ENCODE measurements at places on chromosomes 4 and X. TPM values are rescaled to one million over a fixed set of nuclear protein-coding genes. Genes with fewer than 3 reads are reported as not detected.

GRCh38 chrX:64394874-64395567, at the start of gene MTMR8:
TSS of gene MTMR8 (minus strand) at chrX:64395452. CDS start at chrX:64395363, 89 bp downstream.
- H3K27me3 ChIP-seq: no peaks in the 10 kb centered on the region
- no peaks in the 10 kb centered on the region for H3K4me1 ChIP-seq
- peak; percentile 61 for DNase-seq
- H3K4me3 ChIP-seq: peak within 1 kb of the TSS; percentile 64

GRCh38 chrX:111719426-111720210, 38.6 kb downstream of the ALG13 start:
- no peak overlapping the region for H3K4me3 ChIP-seq
- no peak for DNase-seq
- no peak overlapping the region for H3K27ac ChIP-seq
- no peaks in the 10 kb centered on the region for H3K36me3 ChIP-seq
- no peaks in the 10 kb centered on the region for H3K4me1 ChIP-seq
- no peaks in the 10 kb centered on the region for H3K27me3 ChIP-seq

DNA sequence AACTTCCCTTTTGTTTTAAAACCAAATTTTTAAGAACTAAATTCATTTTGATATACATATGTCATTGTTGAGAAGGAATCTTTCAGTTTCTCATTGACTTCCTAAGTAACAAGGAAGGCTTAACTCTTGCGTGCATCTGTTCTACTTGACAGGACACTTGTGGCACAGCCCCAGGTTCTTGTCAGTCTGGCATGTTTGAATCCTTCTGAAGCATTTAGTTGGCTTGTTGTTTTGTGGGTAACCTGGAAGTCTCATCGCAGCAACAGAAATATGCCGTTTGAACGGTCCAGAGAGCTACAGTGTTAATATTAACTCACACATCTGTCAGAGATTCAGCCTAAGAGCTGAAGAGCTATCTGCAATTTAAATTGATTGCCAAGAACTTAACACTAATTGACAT, 76.0 kb downstream of the GLRA3 start:
- DNase-seq: no peak
- no peak overlapping the region for H3K27ac ChIP-seq

DNA sequence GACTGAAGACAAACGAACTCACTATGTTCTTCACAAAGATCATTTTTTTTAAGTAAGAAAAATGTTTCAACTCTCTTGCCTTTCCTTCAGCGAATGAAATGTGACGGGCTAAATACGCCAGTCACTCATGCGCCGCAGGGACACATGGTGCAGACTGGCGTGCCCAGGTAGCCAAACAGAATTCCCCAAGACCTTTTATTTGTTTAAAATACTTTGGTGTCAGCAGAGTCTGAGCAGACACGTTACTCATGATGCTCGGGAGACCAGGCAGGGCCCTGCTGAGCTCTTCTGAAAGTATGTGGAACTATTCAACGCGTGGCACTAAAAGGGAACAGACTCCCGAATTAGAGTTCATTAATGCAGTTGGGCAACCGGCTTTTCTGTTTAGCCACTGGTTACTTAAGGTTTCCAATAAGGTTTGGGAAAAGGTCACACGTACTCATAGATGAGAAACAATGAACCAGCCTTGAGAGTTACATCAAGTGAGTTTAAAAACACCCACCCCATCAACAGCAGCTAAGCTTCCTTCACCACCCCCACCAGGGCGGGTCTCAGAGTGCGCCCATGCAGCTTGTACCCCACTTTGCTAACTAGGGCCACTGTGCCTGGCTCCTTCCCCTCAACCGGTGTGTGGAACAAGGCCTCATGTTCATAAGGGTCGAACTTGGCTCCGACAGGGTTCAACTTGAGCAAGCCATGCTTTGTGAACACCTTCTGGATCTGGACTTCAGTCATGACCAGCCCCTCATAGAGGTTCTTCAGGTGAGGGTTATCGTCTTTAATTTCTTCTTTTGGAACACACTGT, 7.3 kb downstream of the GRPEL1 start:
- no peaks in the 10 kb centered on the region for H3K4me1 ChIP-seq
- H3K36me3 ChIP-seq: peaks cover 20% of the 10 kb centered on the region
- no peak overlapping the region for H3K27ac ChIP-seq
- no peaks in the 10 kb centered on the region for H3K27me3 ChIP-seq
- no peak overlapping the region for H3K4me3 ChIP-seq

Gene F9
- total RNA-seq: not detected

Gene VSIG4
- total RNA-seq: 81.3 TPM

Gene NPY5R
- total RNA-seq: 1.1 TPM

Data from tibial nerve (tissue), 4 donors.